HS-27A (cell line): ENCODE measurements at places on chromosomes 11 and 22.
A peak's percentile ranks its signal among the peaks of the same experiment; 100 is the strongest.

DNA sequence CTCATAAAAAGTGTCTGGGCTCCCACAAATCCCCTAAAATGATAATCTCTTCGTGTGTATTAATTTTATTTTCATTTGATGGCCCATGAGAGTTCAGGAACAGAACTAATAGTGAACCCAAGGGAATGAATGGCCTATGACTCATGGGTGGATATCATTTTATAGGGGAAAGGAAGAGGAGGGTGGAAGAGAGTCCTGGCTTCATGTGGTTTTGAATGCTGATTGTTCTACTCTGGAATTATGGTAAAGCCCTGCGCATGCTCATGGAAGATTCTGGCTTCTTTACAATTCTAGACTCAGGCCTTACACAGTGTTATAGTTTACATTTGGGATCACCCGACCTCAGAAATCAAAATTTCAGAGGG, 35.2 kb downstream of the MAML2 start:
- peak; percentile 89 for DNase-seq

DNA sequence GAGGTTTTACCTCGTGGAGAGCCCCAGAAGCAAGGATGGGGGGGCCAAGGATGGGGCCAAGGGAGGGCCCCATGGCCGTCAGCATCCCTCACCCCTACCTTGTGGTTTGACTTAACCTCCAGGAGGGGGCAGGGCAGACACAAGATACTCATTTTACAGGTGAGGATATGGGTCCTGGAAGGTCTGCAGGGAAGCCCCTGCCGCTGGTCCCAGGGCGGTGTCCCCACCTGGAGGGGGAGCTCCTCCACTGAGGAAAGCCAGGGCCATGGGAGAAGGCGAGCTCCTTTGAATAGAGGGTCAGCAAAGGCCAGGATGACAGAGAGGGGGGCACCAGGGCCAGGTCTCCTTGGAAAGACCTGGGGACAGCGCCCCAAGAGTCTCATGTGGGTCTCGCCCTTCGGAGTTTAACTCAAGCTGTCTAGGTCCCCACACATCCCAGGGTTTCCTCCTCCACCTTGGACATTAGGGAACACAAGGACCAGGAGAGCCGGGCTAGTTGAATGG, 5.9 kb upstream of the ADORA2A start:
- DNase-seq, result no peak

DNA sequence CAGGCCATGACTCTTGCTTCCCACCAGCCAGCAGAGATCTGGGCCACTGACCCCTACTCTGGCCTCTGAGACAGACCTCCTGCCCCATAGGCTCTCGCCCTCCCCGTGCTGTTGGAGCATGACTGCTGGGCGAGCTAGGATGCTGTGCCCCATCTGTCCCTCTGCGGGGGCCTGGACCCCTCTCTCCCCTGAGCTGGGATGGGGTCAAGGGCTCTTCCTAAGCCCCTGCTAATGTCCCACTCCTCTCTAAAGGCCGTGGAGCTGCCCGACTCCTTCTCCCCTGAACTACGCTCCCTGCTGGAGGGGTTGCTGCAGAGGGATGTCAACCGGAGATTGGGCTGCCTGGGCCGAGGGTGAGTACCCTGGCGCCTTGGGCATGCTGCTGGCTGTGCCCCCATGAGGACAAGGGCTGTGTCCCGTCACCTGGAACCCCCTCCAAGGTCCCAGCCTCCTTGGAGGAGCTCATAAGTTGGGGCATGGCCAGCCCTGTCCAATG, 6.2 kb upstream of the ANKRD13D start:
- DNase-seq, result no peak

GRCh38 chr22:28609921-28610320, 69.7 kb downstream of the TTC28 start:
- no peak for DNase-seq

DNA sequence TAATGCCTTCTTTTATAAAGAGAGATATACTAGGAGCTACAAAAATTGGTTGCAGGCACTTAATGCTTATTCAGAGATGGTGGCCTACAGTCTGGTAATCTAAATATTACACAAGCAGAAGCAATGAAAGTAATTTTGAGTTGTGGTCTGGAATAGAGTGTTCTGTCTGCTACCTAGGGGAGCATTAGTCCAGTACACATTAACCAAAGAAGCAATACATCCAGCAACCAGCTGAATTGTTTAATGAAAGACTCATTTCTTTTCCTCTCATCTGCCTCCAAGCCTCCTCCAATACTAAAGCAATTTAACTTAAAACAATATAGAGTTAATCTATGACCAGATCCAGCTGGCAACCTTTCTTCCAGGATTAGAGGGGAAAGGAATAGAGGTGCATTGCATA, 877.1 kb upstream of the CNTN5 start:
- no peak for DNase-seq

- DNase-seq, result no peak
Measured at GRCh38 chr22:44464000-44464399, 34.0 kb downstream of the RTL6 start.

GRCh38 chr22:39719559-39720450, 149.3 kb downstream of the CACNA1I start:
- DNase-seq, result no peak

DNA sequence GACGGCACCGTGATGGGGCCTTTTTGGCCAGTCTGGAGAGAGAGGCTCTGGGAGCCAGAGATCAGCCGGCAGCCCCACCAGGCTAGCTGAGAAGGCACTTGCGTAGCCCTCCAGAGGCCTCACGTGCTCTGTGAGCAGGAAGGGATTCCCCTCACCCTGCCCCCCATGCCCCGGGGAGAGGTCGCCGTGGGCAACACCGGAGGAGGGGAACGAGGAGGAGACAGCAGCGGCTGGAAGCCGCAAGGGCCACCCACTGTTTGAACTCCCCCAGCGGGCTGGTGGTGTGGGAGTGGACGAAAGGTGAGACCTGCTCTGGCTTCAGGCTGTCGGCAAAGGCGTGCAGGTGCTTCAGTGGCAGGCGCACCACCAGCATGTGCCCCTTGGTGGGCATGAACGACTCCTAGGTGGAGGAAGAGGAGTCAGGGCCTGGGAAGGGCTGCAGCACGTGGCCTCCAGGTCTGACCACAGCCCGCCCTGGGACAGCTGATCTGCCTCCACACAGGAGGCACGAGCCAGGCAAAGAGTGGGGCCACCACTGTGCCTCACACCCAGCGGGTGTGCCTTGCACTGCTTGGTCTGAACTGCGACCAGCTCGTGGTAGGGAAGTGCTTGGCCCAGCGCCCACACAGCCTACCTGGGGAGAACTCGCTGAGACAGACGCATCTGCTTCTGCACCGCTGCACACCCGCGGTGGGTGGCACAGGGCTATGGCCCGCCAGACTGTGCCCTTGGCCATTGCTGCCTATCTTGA, 99.9 kb downstream of the MED15 start:
- DNase-seq, result no peak

DNA sequence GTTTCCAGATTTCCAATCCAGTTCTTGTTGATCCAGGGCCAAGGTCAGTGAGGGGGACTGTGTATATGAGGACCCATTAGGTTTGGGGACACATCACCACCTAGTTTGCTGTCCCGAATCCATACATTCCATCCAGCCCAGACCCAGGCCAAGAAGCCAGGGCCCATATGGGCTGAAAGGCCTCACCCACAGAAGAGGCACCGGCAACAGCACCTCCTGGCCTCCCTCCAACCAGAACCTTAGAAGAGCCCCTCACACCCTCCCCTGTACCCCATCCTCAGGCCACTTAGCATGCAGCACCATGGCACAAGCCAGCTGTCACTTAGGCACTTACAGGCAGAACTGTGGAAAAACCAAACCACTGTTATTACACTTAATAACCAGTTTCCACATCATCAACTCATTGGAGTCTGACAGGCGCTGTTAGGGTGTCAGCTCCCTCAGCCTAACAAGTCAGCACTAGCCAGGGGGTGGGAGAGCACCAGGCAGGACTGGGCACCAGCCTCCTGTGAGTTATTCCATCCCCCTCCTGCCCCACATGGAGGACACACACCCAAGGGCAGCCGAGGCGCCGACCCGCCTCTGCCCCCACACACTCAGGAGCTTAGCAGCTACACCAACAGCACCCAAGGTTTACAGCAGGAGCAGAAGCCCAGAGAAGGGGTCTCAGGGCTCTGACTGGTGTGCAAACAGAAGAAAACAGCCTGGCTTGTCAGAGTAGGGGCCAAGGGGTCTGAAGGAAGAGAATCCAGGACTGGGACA, 132.0 kb downstream of the BUD13 start:
- no peak for DNase-seq

GRCh38 chr22:22316589-22316988, 72.0 kb downstream of the VPREB1 start:
- no peak for DNase-seq

DNA sequence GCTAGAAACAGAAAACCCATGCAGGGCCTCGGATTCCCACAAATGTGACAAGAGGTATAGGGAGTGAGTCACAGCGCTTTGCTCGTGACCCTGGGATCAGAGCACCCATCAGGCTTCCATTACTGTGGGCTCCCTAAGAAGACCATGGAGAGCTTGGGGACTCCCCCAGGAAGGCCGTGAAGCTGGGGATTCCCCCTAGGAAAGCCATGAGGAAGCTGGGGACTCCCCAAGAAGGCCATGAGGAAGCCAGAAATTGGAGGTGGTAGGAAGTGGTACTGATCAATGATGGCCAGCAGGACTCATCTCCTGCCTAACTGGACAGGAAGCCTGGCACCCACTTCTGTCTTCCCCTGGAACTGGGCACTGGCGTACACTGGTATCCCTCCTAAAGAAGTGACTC, 10.1 kb upstream of the DCPS start:
- DNase-seq, result no peak

DNA sequence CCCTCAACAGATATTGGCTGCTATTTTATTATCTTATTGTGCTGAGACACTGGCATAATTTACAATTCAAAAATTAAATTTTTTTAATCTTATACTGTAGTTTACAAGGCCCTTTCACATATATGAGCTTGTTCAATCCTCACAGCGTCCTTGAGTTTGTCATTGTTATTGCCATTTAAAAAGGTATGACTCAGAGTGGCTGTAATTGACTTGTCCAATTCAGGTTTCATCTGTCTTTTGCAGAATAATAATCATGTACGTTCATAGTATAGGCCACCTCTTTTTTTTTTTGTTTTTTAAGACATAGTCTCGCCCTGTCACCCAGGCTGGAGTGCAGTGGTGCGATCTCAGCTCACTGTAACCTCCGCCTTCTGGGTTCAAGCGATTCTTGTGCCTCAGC, 11.5 kb downstream of the PTPRJ start:
- DNase-seq, result no peak

DNA sequence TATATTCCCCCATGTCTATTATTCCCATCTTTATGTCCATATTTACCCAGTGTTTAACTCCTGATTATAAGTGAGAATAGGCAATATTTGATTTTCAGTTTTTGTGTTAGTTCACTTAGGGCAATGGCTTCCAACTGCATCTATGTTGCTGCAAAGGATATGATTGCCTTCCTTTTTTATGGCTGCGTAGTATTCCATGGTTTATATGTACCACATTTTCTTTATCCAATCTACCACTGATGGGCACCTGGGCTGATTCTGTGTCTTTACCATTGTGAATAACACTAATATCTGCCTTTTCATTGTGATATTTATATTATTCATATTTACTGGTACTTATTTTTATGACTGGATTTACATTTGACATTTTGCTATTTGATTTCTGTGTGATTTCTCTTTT, 649.6 kb downstream of the NTM start:
- no peak for DNase-seq

DNA sequence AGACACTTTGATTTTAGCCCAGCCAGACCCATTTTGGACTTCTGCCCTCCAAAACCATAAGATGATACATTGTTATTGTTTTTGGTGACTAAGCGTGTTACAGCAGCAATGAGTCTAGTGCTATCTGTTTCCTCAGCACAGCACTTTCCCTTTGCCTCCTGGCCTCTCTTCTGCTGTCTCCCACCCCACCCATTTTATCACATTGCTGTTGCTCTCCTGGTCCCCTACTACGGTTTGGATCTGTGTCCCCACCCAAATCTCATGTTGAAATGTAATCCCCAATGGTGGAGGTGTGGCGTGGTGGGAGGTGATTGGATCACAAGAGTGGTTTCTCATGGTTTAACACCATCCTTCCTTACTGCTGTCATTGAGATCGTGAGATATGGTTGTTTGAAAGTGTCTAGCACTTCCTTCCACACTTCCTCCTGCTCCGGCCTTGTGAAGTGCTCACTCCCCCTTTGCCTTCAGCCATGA, 59.8 kb upstream of the CD82 start:
- no peak for DNase-seq

GRCh38 chr11:17673951-17674350, 45.4 kb upstream of the MYOD1 start:
- no peak for DNase-seq

- DNase-seq, result no peak
Measured at GRCh38 chr11:6468712-6469495, 4.8 kb downstream of the TRIM3 start.

DNA sequence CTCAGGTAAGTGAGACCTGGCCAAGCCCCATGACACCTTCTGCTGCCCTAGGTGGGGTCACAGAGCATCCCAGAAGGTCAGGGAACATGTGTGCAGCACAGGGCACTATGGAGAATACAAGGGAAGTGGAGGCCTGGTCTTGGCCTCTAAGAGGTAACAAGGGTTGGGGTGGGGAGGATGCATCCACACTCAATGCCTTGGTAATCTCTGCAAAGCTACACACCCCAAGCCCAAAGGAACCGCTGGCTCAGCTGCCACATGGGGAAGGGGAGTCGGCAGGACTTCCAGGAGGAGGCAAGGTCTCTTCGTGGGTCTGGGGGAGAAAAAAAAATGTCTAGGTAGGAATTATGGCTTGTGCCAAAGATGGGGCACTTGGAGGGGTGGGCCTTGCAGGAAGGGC, 17.3 kb downstream of the CD5 start:
- DNase-seq, result no peak

DNA sequence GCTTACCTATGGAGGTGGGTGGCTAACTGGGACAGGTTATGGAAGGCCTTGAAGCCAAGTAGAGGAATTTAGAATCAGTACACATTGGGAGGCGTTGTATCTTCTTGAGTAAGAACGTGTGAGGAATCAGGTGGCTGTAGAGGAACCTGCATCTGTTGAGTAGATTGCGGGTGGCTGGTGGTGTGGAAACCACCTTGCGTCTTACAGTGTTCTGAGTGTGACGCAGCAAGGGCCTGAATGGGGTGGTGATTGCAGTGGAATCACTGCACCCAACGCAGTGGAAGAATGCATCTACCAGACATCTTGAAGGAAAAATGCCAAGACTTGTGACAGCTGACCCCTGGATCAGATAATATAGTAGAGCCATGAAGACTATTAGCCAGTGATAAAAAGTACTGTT, 110.8 kb upstream of the NNMT start:
- DNase-seq, result no peak

DNA sequence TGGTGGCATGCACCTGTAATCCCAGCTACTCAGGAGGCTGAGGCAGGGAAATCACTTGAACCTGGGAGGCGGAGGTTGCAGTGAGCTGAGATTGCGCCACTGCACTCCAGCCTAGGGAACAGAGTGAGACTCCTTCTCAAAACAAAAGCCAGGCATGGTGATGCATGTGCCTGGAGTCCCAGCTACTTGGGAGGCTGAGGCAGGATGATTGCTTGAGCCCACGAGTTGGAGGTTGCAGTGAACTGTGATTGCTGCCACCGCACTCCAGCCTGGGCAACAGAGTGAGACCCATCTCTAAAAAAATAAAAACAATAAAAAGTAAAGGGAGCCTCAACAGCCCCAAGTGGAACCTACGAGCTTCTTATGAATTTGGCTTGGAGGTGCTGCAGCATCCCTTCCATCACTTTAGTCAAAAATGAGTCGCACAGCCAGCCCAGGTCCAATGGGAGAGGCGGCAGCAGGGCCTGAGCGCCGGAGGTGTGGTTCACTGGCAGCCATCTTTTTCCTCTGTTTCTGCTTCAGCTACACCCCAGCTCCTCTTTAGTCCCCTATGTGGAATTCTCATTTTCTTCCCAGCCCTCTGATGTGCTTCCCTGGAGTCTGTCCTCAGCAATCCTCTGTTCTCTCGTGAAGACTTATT, 29.2 kb upstream of the GCAT start:
- no peak for DNase-seq

- no peak for DNase-seq
Measured at GRCh38 chr11:60870276-60870675, 2.9 kb downstream of the ZP1 start.
